ENCODE measurements at places on chromosomes 12 and 14. TPM values are rescaled to one million over a fixed set of nuclear protein-coding genes. Genes with fewer than 3 reads are reported as not detected.

- no peak for DNase-seq
Observed at GRCh38 chr14:65462411-65462810, 49.9 kb downstream of the FUT8 start.

- DNase-seq = no peak
Observed at GRCh38 chr14:23136566-23137133, 17.6 kb upstream of the CEBPE start.

DNA sequence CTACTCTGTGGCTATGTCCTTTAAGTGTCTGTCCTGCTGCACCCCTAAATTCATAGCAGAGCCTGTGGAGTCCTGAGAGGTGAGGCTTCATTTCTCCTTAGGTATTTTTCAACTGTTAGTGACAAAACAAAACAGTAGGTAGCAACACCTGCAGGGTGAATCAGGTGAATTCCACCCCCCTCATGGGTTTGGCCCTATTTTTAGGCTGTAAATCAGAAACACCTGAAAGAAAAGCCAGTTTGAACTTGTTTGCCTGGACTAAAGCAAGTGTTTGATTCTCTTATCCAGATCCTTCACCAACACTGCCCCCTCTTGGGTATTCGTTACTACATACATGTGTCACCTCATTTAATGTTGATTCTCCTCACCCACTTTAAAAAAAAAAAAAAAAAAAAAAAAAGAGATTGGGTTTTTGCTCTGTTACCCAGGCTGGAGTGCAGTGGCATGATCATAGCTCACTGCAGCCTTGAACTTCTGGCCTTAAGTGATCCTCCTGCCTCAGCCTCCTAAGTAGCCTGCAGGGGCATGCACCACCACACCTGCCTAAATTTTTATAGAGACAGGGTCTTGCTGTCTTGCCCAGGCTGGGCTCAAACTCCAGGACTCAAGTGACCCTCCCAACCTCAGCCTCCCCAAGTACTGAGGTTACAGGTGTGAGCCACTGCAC is 10.3 kb downstream of the TBPL2 start:
- peak; percentile 87 for DNase-seq

DNA sequence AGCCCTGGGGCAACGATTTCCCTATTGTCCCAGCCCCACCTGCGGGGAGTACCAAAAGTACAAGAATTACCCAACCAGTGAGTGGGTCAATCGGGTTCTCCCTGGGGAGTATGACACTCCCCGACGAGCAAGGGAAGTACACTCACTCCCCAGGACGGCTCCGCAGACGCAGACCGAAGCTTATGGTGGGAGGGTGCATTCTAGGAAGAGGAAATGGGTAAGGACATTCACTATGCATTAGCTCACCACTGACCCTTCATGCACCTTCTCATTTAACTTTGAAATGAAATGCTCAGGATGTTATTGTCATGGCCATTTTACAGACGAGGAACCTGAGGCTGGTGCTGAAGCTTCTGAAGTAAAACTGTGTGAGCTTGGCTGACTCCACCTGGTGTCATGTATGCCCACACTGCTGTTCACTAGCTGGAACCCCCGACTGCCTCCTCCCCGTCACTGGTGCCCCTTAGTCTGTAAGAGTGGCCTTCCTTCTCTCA is 45.8 kb upstream of the TMED10 start:
- DNase-seq = peak; percentile 94

GRCh38 chr14:71155743-71156142 is 248.5 kb downstream of the PCNX1 start:
- no peak for DNase-seq

DNA sequence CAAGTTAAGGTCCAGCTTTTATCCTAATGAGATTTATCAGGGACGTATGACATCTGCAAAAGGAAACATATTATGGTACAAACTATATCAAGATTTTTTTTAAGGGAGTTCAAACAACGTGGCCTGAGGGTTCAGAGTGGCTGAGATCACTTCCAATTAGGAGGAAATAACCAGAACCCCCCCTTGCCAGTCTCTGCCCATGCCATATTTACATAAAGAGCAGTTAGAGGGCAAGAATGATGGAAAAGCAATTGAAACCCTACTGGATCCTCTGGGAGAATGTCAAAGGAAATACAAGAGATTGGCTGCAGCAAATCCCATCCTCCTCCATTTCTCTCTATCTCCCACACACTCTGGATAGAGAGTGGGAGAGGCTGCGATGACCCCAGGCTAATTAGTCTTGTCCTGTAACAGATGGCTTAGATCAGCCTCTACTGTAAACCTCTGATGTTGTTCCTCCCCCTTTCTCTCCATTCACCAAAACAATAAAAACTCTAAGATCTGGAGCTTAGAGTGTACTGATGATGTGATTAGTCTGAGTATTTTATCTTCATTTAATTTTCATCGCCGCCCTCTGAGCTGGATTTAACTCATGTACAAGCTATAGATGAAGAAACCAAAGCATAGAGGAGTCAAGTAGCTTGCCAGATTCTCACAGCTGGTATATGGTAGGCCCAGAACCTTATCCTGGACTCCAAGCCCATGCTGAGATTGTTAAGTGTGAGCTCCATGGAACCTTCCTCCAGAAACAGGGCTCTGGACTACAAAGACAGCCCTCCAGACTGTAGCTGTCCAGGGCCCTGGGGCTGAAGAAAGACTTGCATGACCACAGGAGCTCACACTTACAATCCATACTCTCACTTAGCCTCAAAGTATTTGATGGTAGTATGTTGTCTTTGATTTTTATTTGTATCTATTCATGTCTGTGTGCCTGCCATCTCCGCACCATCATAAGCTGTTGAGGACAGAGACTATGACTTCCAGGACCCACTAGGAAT is 54.1 kb upstream of the GNG2 start:
- no peak for DNase-seq

- DNase-seq = no peak
Observed at GRCh38 chr12:53456654-53457366, 4.9 kb downstream of the PCBP2 start.

DNA sequence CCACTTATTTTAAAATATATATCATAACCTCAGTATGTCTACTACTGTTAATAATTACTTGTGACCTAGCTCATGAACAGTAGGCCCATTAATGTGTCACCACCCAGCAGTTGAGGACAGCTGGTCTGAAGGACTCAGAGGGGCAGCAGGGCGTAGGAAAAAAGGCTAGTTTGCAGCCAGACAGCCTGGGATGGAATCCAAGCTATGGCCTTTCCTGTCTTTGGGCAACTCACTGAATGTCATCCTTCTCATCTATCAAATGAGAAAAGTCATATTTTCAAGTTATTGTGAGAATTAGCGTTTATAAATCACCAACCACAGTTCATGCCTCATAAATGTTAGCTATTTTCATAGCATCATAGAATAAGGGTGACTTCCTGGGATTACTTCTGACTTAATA is 12.3 kb downstream of the DENND5B start:
- no peak for DNase-seq

- DNase-seq = no peak
Observed at GRCh38 chr14:73913256-73913655, 26.6 kb downstream of the ZNF410 start.

- peak; percentile 46 for DNase-seq
Observed at GRCh38 chr12:64680235-64680634, 69.9 kb downstream of the RASSF3 start.

DNA sequence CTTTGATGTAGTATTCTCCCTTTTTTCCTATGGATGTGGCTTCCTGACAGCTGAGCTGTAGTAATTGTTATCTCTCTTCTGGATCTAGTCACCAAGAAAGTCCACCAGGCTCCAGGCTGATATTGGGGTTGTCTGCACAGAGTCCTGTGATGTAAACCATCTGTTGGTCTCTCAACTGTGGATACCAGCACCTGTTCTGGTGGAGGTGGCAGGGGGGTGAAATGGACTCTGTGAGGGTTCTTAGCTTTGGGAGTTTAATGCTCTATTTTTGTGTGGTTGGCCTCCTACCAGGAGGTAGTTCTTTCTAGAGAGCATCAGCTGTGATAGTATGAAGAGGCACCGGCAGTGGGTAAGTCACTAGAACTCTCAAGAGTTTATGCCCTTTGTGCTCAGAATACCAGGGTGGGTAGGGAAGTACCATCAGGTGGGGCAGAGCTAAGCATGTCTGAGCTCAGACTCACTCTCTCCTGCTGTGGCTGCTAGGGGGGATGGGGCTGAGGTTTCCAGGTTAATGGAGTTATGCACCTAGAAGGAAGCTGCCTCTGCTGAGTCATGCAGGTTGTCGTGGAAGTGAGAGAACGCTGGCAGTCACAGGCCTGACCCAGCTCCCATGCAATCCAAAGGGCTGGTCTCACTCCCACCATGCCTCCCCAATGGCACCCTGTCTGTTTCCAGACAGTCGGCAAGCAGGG is 3.0 kb upstream of the TAS2R14 start:
- peak; percentile 72 for DNase-seq

DNA sequence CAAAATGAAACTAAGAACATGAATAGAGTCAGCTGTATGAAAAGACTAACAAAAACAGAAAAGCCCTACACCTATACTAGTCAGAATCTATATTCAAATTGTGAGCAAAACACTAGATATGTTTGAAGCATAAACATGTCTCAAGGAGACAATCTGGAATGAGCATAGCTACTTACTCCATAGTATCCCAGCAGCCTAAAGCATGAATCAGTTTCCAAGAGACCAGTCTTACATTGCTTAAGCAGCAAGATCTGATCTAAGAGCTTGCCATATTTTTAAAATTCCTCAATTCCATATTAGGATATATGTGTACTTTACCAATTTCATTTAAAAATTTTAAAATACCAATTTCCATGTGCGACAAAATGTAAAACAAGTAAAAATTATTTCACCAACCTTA is 7.7 kb downstream of the CAPS2 start:
- no peak for DNase-seq

- DNase-seq = peak; percentile 60
Observed at GRCh38 chr14:63174760-63175191, 29.5 kb upstream of the RHOJ start.

DNA sequence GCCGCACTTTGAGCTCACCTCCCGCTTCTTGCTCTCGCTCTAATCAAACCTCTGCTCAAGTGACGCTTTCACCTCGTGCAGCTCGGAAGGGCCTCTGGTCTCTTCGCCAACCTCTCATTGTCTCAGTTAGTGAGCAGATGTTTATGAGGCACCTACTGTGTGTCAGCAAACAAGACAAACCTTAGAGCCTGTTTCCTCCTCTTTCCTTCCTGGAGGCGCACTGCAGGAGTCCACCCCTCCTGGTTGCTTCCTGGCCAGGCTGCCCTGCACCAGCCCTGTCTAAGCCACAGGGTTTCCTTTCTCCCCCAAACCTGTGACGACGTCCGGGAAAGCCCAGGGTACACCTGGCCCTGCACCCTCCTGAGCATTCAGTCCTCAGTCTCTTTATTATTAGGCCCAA is 84.2 kb downstream of the PHETA1 start:
- no peak for DNase-seq

GRCh38 chr12:19165451-19165850 is 35.9 kb downstream of the PLEKHA5 start:
- DNase-seq = no peak

DNA sequence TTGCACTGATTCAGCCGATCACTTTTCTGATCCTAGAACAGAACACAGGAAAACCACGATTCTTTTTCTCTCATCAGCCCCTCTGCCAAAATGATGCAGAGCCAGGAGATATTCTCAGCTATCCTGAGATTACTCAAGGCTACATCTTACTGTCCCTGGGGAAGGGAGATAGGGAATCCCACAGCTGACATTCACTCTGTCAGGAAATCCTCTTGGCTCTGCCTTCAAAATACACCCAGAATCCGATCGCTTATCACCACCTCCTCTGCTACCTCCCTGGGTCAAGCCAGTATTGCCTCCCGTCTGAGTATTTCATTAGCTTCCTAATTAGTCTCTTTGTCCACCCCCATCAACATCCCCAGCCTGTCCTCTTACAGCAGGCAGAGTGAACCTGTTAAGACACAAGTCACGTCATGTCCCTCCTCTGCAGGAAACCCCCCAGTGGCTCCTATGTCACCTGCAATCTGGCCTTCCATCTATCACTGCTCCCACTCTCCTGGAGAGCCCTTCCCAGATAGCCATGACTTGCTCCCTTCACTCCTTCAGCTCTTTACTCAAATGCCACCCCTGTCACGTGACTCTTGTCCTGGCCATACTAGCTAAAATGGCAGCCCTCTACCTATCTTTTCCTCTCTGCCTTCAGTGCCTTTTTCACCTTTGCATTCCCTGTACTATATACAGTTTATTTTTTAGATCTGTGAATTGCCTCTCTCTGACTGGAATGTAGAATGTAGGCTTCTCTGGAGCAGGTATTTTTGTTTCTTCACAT is 70.3 kb downstream of the GALNT4 start:
- DNase-seq = no peak

GRCh38 chr14:77799863-77800730 is at the start of gene ADCK1:
TSS of gene ADCK1 (plus strand) at chr14:77800109. CDS start at chr14:77818979, 18,870 bp downstream.
- DNase-seq = peak; percentile 72

DNA sequence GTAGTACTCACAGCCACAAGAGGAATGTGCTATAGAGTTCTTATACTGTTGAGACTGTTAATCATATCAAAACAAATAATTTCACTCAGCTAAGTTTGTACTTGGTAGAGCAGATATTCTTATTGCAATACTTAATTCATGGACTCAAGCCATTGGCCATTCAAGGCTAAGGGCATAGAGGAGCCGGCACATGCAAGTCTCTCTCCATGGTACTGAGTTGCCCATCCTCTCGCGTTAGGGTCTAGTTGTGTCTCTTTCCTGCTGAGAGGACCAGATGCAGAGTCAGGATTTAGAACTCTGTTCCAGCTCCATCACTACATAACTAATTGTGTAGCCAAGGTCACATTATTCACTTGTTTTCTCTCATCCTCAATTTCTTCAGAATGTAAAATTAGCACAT is 14.4 kb upstream of the TUNAR start:
- peak; percentile 33 for DNase-seq

GRCh38 chr14:54782751-54783659 is 119.6 kb downstream of the GCH1 start:
- DNase-seq = no peak

- DNase-seq = no peak
Observed at GRCh38 chr14:59221568-59221967, 33.1 kb downstream of the DAAM1 start.

GRCh38 chr14:64926398-64926995 is 12.2 kb downstream of the CHURC1 start:
- DNase-seq = no peak

Gene CPNE8
- 17.0 TPM for total RNA-seq

Gene HVCN1
- total RNA-seq = not detected

Gene ASCL1
- total RNA-seq = not detected

Gene C12orf56
- total RNA-seq = not detected

Gene TSPAN11
- not detected for total RNA-seq

Gene KRT82
- not detected for total RNA-seq

Gene VRTN
- not detected for total RNA-seq

Measured in MCF 10A (cell line).